ENCODE measurements at places on chromosomes 16 and 17.

GRCh38 chr17:82399041-82399441, 19.1 kb upstream of the HEXD start:
- H3K27ac ChIP-seq = no peak overlapping the region
- H3K27me3 ChIP-seq = no peaks in the 10 kb centered on the region
- DNase-seq = no peak
- no peak overlapping the region for H3K4me3 ChIP-seq
- H3K36me3 ChIP-seq = peaks cover 27% of the 10 kb centered on the region

GRCh38 chr16:946048-946395, 24.8 kb downstream of the LMF1 start:
- H3K36me3 ChIP-seq = peaks cover 20% of the 10 kb centered on the region
- no peaks in the 10 kb centered on the region for H3K4me1 ChIP-seq
- H3K27me3 ChIP-seq = no peaks in the 10 kb centered on the region
- no peak overlapping the region for H3K4me3 ChIP-seq

- peak overlapping the region; percentile 97 for H3K27ac ChIP-seq
- peaks cover 32% of the 10 kb centered on the region for H3K4me1 ChIP-seq
- no peaks in the 10 kb centered on the region for H3K27me3 ChIP-seq
- H3K4me3 ChIP-seq = peak overlapping the region; percentile 56
Measured at GRCh38 chr16:15672514-15673167, 22.6 kb downstream of the NDE1 start.

- peaks cover 20% of the 10 kb centered on the region for H3K4me1 ChIP-seq
- no peak overlapping the region for H3K4me3 ChIP-seq
- no peak for DNase-seq
- H3K27ac ChIP-seq = no peak overlapping the region
Measured at GRCh38 chr17:7705269-7706255, 560 bp downstream of the EFNB3 start.

GRCh38 chr17:17387498-17388362, 84.6 kb downstream of the NT5M start:
- DNase-seq = peak; percentile 49
- H3K27ac ChIP-seq = no peak overlapping the region
- no peaks in the 10 kb centered on the region for H3K27me3 ChIP-seq

DNA sequence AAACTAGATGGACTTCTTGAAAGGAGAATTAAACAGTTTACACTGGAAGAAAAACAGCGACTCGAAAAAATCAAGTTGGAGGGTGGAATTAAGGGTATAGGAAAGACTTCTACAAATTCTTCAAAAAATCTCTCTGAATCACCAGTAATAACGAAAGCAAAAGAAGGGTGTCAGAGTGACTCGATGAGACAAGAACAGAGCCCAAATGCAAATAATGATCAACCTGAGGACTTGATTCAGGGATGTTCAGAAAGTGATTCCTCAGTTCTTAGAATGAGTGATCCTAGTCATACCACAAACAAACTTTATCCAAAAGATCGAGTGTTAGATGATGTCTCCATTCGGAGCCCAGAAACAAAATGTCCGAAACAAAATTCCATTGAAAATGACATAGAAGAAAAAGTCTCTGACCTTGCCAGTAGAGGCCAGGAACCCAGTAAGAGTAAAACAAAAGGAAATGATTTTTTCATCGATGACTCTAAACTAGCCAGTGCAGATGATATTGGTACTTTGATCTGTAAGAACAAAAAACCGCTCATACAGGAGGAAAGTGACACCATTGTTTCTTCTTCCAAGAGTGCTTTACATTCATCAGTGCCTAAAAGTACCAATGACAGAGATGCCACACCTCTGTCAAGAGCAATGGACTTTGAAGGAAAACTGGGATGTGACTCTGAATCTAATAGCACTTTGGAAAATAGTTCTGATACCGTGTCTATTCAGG, 85.0 kb downstream of the C17orf58 start:
- peak overlapping the region; percentile 73 for H3K27ac ChIP-seq
- H3K4me1 ChIP-seq = peaks cover 28% of the 10 kb centered on the region
- peaks cover 56% of the 10 kb centered on the region for H3K36me3 ChIP-seq
- H3K4me3 ChIP-seq = no peak overlapping the region
- H3K27me3 ChIP-seq = no peaks in the 10 kb centered on the region

DNA sequence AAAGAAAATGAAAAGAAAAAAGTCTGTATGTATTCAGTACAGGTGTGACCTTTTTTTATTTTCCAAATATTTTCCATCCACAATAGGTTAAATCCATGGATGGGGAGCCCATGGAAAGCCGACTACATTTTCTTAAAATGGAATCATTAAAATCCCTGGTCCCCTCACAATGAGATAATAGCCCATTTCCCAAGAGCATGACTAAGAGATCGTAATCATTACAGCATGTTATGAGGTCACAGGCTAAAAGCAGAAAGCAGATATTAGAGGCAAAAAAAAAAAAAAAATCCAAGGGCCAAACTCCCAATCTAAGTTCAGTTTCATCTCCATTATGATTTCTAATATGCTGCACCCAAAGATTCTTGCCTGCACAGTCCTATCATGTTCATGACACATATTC, 44.7 kb downstream of the CYTH1 start:
- H3K27ac ChIP-seq = peak overlapping the region; percentile 90
- H3K4me3 ChIP-seq = peak overlapping the region; percentile 80
- no peaks in the 10 kb centered on the region for H3K27me3 ChIP-seq
- peaks cover 14% of the 10 kb centered on the region for H3K36me3 ChIP-seq
- no peak for DNase-seq

- H3K27ac ChIP-seq = no peak overlapping the region
- no peaks in the 10 kb centered on the region for H3K4me1 ChIP-seq
- H3K27me3 ChIP-seq = no peaks in the 10 kb centered on the region
Measured at GRCh38 chr16:7140899-7141298, 191.7 kb upstream of the RBFOX1 start.

GRCh38 chr17:10521949-10522348, 3.6 kb upstream of the MYH1 start:
- H3K36me3 ChIP-seq = no peaks in the 10 kb centered on the region
- H3K27me3 ChIP-seq = peaks cover 3% of the 10 kb centered on the region
- H3K27ac ChIP-seq = no peak overlapping the region
- H3K4me1 ChIP-seq = no peaks in the 10 kb centered on the region
- no peak for DNase-seq

- H3K27ac ChIP-seq = no peak overlapping the region
- H3K4me1 ChIP-seq = no peaks in the 10 kb centered on the region
- no peak for DNase-seq
Measured at GRCh38 chr17:43090022-43090421, 35.1 kb downstream of the BRCA1 start.

GRCh38 chr17:21462237-21462636, 86.1 kb downstream of the KCNJ12 start:
- DNase-seq = no peak
- peaks cover 15% of the 10 kb centered on the region for H3K27me3 ChIP-seq
- H3K36me3 ChIP-seq = no peaks in the 10 kb centered on the region
- no peak overlapping the region for H3K27ac ChIP-seq

GRCh38 chr17:77846531-77847085, 111.9 kb upstream of the TNRC6C start:
- H3K36me3 ChIP-seq = no peaks in the 10 kb centered on the region
- H3K27me3 ChIP-seq = no peaks in the 10 kb centered on the region
- DNase-seq = no peak
- H3K4me3 ChIP-seq = no peak overlapping the region

DNA sequence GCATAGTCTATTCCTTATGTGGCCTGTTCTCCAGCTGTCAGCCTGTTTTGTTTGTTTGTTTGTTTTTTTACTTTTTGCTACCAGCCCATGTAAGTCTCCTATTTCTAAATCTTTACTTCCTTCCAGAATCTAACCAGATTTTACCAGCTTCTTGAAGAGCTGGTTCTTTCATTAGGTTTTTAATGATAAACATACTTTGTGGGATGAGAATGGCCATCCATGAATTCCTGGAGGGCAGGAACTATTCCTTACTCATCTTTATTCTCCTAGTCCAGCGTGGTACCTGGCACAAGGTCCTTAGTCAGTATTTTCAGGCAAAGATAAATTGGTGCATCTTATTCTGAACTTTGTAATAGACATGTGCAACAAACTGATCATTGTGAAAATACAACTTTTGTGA, 17.3 kb downstream of the RSPRY1 start:
- H3K4me3 ChIP-seq = no peak overlapping the region
- no peak for DNase-seq
- H3K4me1 ChIP-seq = no peaks in the 10 kb centered on the region
- H3K27ac ChIP-seq = no peak overlapping the region
- H3K36me3 ChIP-seq = peaks cover 29% of the 10 kb centered on the region

GRCh38 chr16:81823111-81823510, 44.0 kb downstream of the PLCG2 start:
- H3K27ac ChIP-seq = no peak overlapping the region
- no peak overlapping the region for H3K4me3 ChIP-seq
- peaks cover 1% of the 10 kb centered on the region for H3K4me1 ChIP-seq
- H3K27me3 ChIP-seq = no peaks in the 10 kb centered on the region

DNA sequence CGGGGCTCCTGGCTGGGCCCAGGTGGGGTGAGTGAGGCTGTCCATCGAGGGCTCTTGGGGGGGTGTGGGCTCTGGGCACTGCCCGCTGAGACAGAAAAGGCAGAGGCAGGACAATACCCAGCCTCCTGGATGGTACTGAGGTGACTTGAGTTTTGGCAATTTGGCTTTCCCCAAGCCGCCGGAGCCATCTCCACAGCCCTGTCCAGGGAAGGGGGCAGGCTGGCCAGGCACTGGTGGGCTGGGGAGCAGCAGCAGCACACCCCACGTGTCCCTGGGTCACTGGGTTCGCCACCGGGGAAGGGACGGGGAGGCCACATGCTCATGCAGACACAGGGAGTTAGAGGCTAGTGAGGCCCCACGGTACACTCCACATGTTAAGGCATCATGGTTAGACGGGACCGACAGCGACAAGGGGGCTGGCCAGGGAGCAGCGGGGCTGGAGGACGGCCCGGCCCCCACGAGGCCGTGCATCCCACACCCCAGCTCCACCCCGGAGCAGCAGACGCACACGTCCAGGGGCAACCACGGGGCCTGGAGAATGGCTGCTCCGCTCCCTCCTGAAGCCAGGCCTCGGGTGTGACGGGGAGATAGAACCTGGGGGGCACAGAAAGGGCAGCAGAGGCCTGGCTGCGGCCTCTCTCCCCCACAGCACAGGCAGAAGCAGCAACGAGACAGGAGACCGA, 3.0 kb downstream of the ARHGDIA start:
- peaks cover 50% of the 10 kb centered on the region for H3K36me3 ChIP-seq
- peak overlapping the region; percentile 42 for H3K27ac ChIP-seq
- no peaks in the 10 kb centered on the region for H3K27me3 ChIP-seq
- peaks cover 32% of the 10 kb centered on the region for H3K4me1 ChIP-seq
- DNase-seq = peak; percentile 45

DNA sequence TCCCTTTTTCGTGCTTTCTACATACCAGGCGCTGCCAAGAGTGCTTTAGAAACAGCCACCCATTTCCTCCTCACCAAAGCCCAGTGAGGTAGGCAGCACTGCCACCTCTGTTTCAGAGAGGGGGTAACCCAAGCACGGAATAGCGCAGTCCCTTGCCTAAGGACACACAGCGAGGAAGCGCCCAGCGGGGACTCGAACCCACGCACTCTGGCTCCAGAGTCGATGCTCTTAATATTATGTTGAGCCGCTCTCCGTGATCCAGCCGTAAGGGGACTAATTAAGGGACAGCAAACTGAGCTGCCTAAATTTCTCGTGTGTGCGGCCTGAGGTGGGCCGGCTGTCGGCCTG, 497 bp downstream of the CES1 start:
- no peaks in the 10 kb centered on the region for H3K36me3 ChIP-seq
- peaks cover 10% of the 10 kb centered on the region for H3K27me3 ChIP-seq
- H3K4me3 ChIP-seq = no peak overlapping the region
- H3K27ac ChIP-seq = no peak overlapping the region
- H3K4me1 ChIP-seq = no peaks in the 10 kb centered on the region

- peaks cover 22% of the 10 kb centered on the region for H3K27me3 ChIP-seq
- H3K4me3 ChIP-seq = no peak overlapping the region
- no peak overlapping the region for H3K27ac ChIP-seq
- no peaks in the 10 kb centered on the region for H3K36me3 ChIP-seq
- H3K4me1 ChIP-seq = no peaks in the 10 kb centered on the region
Measured at GRCh38 chr17:33779234-33779591, 475.9 kb upstream of the CCL2 start.

- no peak overlapping the region for H3K27ac ChIP-seq
- no peak overlapping the region for H3K4me3 ChIP-seq
- H3K27me3 ChIP-seq = peaks cover 2% of the 10 kb centered on the region
- H3K4me1 ChIP-seq = no peaks in the 10 kb centered on the region
- no peaks in the 10 kb centered on the region for H3K36me3 ChIP-seq
Measured at GRCh38 chr16:55667753-55668152, 12.0 kb downstream of the SLC6A2 start.

DNA sequence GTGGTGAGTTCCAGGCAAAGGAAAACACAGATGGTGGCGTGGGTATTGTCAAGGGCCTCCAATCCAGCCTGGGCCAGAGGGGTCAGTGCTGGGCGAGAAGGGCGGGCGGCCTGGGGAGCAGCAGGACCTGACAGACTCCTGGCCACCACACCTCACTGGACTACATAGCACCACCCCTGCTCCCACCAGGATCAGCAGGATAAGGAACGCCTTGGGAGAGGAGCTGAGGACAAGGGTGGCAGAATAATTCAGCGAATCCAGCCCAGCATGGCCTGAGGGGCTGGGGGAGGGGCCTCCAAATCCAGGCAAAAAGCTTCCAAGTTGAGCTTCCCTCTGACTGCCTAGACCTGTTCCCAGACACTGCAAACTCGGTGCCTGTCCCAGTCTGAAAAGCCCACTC, 6.5 kb downstream of the DLX4 start:
- no peak overlapping the region for H3K4me3 ChIP-seq
- H3K27me3 ChIP-seq = peaks cover 35% of the 10 kb centered on the region
- H3K36me3 ChIP-seq = no peaks in the 10 kb centered on the region
- H3K4me1 ChIP-seq = peaks cover 10% of the 10 kb centered on the region

- H3K36me3 ChIP-seq = no peaks in the 10 kb centered on the region
- peaks cover 4% of the 10 kb centered on the region for H3K4me1 ChIP-seq
- no peak overlapping the region for H3K27ac ChIP-seq
- H3K4me3 ChIP-seq = no peak overlapping the region
- no peak for DNase-seq
Measured at GRCh38 chr17:61571624-61572023, 19.4 kb downstream of the NACA2 start.

- peak; percentile 49 for DNase-seq
- peak overlapping the region; percentile 81 for H3K4me3 ChIP-seq
- H3K27ac ChIP-seq = peak overlapping the region; percentile 65
- H3K36me3 ChIP-seq = peaks cover 40% of the 10 kb centered on the region
- no peaks in the 10 kb centered on the region for H3K27me3 ChIP-seq
Measured at GRCh38 chr16:11796227-11797165, 562 bp downstream of the ZC3H7A start.
